ENCODE measurements at places on chromosomes 12 and 14. TPM values are rescaled to one million over a fixed set of nuclear protein-coding genes. Genes with fewer than 3 reads are reported as not detected.

GRCh38 chr14:63745858-63746425, 18.1 kb upstream of the SGPP1 start:
- peak; percentile 58 for DNase-seq

GNB3 gene
- total RNA-seq, result 1.9 TPM

PLBD1 gene
- 1.1 TPM for total RNA-seq

ZDHHC22 gene
- total RNA-seq, result not detected

GRCh38 chr14:90700933-90701776, 115.1 kb downstream of the TTC7B start:
- no peak for DNase-seq

DNA sequence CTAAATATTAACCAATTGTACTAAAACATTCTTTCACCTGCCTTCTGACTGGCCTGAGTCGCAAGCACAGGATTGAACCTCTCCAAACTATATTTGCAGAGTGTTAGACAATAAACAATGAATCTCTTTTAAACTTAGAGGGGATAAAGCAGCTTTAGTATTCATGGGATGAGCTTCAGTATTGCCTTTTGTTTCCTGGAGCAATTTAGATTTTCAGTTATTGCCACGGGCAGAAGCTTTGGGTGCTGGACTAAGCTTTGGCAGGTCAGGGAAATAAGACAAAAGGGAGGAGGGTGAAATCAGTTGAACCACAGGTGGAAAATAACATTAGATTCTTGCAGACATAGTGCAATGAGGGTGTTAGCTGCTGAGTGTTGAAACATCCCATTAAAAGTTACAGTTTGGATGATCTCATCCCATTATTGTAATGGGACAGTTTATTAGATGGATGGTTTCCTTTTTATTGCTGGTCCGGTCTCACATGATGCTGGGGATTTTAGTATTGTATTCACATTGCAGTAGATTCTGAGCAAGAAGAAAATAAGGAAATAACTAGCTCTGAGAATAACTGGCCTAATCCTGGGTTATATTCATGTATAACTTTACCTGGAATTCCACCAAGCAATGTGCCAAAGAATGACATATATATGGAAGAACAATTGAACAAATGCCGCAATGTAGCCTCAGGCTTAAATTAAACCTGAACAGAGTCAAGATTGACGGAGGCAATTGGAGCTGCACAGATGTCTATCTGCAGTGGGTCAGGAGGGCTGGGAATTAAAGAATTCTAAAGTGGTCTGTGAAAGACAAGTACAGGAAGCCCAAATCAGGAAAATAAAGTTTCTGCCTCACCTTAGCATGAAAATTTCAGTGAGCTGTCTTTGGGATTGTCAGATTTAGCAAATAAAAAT, 1092.8 kb upstream of the SEL1L start:
- no peak for DNase-seq

RHOJ gene
- total RNA-seq, result not detected

DNA sequence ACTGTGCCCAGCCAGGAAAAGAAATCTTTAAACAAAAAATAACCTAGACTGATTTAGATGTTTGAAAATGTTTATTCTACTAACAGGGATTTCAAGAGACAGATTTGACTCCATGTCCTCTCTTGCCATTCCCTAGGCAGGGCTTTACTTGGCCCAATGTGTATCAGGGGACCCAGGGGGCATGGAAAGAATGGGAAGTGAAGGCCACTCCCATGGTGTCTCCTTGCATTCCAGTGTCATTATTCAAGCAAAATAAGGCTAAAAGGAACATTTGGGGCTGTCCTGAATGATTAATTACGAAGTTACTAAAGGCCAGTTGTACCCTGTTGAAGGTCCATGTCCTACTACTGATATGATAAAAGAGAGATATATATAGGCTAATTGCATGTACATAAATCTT, 151.9 kb upstream of the ATF7IP start:
- DNase-seq, result no peak

DNA sequence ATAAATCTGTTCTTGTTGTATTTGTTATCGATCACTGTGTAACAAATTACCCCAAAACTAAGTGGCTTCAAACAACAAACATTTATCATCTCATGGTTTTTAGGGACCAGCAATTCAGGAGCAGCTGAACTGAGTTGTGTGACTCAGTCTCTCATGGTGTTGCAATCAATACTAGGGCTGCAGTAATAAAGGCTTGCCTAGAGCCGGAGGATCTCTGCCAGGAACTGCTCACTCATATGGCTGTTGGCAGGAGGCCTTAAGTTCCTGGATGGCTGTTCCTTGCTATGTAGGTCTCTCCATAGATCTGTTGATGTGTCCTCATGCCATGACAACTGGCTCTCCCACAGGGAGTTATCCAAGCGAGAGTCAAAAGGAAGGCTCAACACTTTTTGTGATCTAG, 3.8 kb upstream of the PSMC6 start:
- no peak for DNase-seq

All from hematopoietic multipotent progenitor cell (in vitro differentiated cells).